ENCODE measurements at places on chromosomes 2 and 18. TPM values are rescaled to one million over a fixed set of nuclear protein-coding genes. Genes with fewer than 3 reads are reported as not detected.

CXXC1 gene
- 33.4 TPM for polyA plus RNA-seq

SLC9A4 gene
- polyA plus RNA-seq: not detected

- no peak overlapping the region for H3K27ac ChIP-seq
- no peaks in the 10 kb centered on the region for H3K36me3 ChIP-seq
- DNase-seq: no peak
- no peaks in the 10 kb centered on the region for H3K27me3 ChIP-seq
These were observed 182.0 kb downstream of the ZBTB7C start for GRCh38 chr18:48227206-48227605.

GRCh38 chr2:188326669-188327301, 35.1 kb downstream of the GULP1 start:
- no peaks in the 10 kb centered on the region for H3K36me3 ChIP-seq
- no peaks in the 10 kb centered on the region for H3K27me3 ChIP-seq
- H3K4me1 ChIP-seq: no peaks in the 10 kb centered on the region
- no peak overlapping the region for H3K27ac ChIP-seq

Data from CD14-positive monocyte (primary cell).